HS-5 (cell line): ENCODE measurements at places on chromosomes 12 and 14.

DNA sequence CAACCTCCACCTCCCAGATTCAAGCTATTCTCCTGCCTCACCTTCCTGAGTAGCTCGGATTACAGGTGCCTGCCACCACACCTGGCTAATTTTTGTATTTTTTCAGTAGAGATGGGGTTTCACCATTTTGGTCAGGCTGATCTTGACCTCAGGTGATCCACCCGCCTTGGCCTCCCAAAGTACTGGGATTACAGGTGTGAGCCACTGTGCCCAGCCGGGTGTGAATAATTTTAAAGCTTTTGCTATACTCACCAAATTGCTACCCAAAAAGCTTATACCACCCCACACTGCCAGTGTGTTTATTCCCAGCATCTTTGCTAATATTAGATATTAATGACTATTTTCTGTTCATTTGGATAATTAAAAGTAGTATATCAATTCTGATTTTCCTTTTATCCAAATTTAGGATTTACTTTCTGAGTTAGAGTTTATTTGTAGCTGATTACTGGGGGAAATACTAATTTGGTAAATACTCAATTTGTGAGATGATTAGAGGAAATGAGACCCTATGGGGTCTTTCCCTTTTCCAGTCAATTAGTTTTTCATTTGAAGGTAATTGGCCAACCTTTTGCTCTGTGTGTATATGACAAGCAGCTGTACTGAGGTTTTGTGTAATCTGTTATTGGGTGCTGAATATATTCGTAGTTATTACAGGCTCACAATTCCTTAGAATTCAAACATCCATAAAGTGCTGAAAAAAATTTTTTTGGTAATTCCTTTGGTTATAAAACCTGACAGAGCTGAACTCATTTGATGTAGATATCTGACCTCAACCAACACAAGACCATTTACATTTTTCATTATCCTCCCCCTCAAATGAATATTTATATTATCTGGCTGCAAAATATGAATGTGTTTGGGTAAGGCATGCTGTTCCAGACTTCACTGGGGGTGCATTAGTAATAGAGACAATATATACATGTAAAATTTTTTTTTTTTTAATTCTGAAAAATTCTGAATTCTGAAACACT is 73.6 kb downstream of the ANO6 start:
- DNase-seq: no peak

GRCh38 chr12:47348206-47348605 is 268.4 kb upstream of the AMIGO2 start:
- DNase-seq: no peak

- DNase-seq: no peak
Measured at GRCh38 chr12:89544681-89545184, 18.9 kb upstream of the POC1B start.

- DNase-seq: no peak
Measured at GRCh38 chr12:87302126-87302745, 727.0 kb downstream of the C12orf50 start.

- no peak for DNase-seq
Measured at GRCh38 chr14:42141328-42141727, 534.7 kb downstream of the LRFN5 start.

- no peak for DNase-seq
Measured at GRCh38 chr12:56955631-56956256, 1.7 kb downstream of the RDH16 start.

DNA sequence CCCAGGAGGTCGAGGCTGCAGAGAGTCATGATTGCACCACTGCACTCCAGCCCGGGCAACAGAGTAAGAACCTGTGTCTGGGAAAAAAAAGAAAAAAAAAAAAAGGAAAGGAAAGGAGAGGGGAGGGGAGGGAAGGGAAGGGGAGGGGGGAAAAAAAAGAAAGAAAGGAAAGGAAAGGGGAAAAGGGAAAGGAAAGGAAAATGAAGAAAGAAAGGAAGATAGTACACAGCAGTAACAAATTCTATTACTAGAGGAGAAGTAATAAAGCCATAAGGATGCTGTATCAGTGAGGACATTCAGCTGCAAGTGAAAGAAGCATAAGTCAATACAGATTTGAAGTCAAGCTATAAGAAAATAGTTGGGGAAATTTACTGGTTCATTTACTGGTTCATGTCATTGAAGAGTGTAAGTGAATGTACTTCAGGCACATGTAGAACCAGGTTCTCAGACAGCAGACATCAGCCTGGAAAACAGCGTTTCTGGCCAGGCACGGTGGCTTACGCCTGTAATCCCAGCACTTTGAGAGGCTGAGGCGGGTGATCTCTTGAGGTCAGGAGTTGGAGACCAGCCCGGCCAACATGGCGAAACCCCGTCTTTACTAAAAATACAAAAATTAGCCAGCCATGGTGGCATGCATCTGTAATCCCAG is 37.4 kb downstream of the NDUFA12 start:
- no peak for DNase-seq

GRCh38 chr12:59823567-59823966 is 227.7 kb downstream of the SLC16A7 start:
- no peak for DNase-seq

DNA sequence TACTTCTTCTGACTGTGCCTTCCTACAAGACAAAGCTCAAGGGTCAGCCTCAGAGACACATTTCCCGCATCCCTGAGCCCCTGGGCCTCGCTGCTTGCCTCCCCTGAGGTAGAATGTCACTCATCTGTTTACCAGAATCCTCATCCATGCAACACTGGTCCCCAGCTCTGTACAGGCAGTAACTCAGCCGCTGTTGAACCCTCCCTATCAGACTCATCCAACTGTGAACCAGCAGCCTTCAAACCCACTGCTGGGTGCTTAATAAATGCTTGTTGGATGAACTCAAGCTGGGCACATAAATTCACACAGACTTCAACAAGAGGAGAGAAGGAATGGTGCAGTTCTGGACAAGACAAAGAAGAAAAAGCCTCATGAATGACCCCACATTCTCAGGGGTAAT is 6.1 kb downstream of the NT5DC3 start:
- no peak for DNase-seq

GRCh38 chr14:98173305-98173704 is 1098.7 kb downstream of the BCL11B start:
- DNase-seq: no peak

DNA sequence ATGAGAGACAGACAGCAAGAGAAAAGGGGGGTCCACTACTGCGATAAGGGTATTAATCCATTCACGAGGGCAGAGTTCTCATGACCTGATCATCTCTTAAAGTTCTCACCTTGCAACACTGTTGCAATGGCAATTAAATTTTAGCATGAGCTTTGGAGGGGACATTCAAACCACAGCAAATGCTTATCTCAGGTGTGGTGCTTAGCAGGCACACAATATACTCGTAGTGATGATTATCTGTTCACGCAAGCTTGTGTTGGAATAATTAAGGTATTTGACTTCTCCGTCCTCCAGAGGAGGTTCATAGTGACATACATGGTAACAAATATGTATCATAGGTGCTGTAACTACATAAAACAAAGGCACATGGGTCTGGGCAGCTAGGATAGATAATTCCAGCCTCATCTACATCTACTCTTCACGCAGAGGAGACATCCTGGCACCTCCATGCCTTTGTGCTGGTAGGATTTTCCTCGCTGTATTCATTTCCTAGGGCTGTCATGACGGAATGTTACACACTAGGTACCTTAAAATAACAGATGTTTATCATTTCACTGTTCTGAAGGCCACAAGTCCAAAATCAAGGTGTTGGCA is 221.2 kb downstream of the RBM19 start:
- DNase-seq: no peak

DNA sequence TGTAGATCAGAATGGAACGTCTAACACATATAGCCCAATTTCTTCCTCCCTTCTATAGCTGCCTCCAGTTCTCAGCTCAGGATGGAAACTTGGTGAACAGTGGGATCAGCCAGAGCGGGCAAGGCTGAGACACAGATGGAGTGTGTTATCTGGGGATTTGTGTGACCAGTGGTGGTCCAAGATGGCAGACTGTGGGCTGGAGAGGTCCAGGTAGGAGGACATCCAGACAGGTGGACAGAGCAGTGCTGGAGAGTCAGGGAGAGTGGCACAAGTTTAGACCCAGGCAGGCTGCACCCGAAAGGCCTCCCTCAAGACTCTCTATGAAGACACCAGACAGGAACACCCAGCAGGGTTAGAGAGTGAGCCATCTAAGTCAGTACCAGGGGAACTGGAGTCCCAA is 116.1 kb upstream of the CPSF6 start:
- DNase-seq: no peak

GRCh38 chr12:4134448-4135263 is 138.9 kb upstream of the CCND2 start:
- DNase-seq: no peak

DNA sequence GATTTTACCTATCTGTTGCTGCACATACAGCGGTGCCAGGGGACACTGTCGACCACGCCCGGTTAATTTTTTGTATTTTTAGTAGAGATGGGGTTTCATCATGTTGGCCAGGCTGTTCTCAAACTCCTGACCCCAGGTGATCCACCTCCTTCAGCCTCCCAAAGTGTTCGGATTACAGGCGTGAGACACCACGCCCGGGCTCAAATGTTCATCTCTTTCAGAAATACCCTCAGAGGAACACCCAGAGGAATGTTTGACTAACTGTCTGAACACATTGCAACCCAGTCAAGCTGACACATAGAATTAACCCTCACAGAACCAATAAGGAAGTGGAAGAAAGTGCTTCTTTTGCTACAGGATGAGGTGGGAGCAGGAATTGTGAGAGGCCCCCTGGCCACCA is 15.0 kb upstream of the ETFBKMT start:
- no peak for DNase-seq

DNA sequence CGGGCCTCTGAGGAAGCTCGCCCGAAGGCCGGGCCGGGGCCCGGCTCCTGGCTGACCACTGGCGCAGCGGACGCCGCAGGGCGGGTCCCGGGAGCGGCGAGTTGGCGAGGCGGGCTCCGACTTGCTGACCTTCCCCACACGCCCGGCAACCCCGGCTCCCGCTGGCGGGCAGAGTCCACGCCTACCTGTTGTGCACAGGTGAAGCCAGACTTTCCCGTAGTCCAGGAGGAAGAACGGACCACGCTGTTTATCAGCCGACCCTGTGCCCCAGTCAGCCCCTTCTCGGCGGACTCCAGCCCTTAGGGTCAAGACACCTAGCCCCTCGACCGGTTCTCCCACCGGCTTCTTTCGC is 407 bp downstream of the HEATR5A start:
- DNase-seq: no peak

DNA sequence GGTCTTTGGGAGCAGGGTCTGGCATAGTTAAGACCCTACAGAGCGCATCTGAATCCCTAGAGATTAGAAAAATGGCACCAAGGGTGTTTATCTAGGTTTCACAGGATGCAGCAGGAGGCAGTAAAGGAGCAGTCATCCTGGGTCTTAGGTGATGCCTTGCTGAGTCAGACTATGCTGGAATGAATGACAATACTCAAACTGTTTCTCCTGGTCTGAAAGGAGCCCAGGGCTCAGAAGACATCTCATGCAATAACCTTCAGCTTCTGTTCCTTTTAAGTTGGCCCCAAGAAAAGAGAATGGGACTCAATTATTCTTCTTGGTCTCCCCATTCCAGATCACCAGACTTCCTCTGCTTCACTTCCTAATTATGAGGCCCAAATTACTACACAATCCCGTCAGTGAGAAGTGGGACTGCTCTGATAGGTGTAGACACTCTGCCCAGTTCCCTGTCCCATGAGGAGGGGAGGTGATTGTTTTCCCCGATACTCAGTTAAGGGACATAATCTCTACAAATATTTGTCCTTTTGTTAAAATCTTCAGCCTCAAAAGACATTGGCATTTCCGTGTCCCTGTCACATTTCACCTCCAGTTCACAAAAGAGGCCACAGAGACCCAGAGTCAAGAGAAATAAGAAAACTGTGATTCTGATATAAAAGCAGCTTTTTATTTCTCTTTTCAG is 14.8 kb upstream of the APOF start:
- DNase-seq: no peak

DNA sequence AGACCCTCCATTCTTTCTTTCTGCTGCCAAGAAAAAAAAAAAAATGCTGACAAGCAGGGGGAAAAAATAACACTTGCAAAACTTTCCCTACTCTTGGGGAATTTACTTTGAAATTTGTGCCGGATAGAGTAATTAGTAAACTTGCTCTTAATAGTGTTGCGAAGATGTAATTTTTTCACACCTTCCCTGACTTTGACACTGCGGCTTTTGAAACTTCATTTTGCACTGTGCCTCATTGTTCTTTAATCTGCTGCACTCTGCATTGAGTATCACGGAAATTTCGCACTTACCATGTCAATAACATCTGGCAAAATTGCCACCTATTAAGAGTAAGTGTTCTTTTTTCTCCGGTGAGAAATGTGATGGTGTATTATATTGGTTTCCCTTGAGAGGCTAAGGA is 596.1 kb downstream of the VRK1 start:
- no peak for DNase-seq

- DNase-seq: no peak
Measured at GRCh38 chr12:119649202-119649808, 18.6 kb upstream of the PRKAB1 start.

GRCh38 chr14:93906341-93907329 is 20.5 kb upstream of the FAM181A start:
- no peak for DNase-seq

DNA sequence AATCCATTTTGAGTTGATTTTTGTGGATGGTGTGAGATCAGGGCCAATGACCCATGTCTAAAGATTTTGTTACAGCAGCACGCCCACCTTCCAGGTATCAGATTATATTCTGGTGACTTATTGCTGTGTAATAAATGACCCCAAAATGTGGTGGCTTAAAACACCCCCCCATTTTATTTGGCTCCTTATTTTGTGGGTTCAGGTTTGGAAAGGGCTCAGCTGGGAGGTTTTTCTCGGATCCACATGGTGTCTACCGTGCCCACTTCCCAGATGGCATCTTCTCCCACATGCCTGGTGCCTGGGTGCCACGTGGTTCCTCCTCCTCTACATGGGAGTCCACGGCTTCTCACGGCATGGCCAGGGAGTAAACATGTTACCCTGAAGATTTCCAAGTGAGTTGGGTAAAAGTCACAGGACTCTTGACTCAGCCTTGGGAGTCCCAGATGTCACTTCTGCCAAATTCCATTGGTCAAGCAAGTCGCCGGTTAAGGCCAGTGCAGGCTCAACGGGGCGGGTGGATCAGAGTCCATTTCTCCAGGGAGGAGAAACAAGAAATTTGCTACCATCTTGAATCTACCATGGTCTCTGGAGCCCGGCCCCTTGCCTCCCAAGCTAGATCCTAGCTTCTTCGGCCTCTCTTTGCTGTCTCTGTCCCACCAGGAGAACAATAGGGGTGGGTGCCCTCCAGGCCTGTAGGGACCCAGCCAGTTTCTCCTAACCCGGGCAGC is 214.3 kb downstream of the KIF26A start:
- DNase-seq: no peak

DNA sequence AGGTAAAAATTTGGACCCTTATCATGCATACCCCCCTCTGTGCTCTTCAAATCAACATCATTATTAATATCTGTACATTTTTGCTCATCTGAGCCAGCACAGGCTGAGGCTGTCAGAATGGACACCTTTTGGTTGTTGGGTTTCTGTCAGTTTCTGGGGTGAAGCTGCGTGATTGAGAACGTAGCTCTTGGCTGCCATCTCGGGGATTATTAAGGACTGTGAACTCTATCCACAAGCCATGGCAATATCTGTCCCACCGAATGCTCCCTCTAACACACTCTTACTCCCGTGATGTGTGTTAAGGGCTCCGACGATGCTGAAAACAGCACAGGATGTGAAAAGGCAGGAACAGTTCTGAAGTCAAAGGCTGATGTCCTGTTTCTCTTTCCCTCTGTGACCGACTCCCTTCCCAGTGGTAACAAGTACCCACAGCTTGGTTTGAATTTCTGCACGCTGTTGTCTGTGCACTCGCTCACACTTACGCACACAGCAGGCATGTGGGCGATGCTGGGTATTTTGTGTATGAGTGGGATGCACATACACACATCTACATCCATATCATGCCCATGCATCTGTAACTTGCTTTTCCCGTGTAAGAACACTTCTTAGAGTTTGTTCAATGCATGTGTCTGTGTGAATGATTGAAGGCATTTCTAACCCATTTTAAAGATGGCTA is 405.6 kb downstream of the TMEM121 start:
- no peak for DNase-seq
